Stimulated activated CD4-positive, alpha-beta T cell treated with anti-CD3 and anti-CD28 coated beads, TNF-alpha, amount 100 ng/mL, for 4 hours (primary cell): ENCODE measurements at places on chromosomes 11 and 22.

- no peak for DNase-seq
These were observed 36.0 kb downstream of the PRCP start for GRCh38 chr11:82864268-82864667.

- no peak for DNase-seq
These were observed 48.1 kb upstream of the DAGLA start for GRCh38 chr11:61632096-61632495.

GRCh38 chr11:15158351-15159015 is 43.8 kb downstream of the INSC start:
- no peak for DNase-seq

- no peak for DNase-seq
These were observed 17.3 kb upstream of the PANX2 start for GRCh38 chr22:50153056-50153755.

DNA sequence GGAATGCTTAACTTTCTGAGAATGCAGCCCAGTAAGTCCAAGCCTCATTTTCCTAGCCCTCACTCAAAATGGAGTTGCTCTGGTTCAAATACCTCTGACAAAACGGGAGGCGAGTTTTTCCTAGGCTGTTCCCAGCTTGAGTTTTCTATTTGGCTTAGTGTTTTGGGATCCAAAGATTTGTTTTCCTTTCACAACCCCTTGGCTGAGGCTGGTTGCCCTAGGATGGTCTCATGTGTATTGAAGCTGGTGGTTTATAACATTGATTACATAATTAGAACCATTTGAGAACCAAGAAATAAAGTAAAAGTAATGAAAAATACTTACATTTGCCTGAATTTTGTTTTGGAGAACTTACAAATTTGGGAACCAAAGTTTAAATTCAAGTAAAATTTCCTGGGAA is 611.1 kb upstream of the LUZP2 start:
- no peak for DNase-seq

DNA sequence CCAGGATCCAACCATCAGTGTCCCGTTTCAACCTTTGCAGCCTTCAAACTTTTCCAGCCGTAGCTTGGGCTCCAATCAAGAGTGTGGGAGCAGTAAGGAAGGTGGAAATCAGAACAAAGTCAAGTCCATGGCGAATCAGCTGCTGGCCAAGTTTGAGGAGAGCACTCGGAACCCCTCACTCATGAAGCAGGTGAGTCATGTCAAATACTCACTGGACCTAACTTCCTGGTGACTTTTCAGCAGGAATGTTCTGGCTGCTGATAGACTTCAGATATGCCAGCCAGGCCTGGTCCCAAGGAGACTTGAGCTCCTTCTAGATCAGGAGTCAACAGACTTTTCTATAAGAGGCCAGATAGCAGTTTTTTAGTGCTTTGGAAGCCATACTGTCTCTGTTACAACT is 129.0 kb downstream of the MICAL2 start:
- no peak for DNase-seq

DNA sequence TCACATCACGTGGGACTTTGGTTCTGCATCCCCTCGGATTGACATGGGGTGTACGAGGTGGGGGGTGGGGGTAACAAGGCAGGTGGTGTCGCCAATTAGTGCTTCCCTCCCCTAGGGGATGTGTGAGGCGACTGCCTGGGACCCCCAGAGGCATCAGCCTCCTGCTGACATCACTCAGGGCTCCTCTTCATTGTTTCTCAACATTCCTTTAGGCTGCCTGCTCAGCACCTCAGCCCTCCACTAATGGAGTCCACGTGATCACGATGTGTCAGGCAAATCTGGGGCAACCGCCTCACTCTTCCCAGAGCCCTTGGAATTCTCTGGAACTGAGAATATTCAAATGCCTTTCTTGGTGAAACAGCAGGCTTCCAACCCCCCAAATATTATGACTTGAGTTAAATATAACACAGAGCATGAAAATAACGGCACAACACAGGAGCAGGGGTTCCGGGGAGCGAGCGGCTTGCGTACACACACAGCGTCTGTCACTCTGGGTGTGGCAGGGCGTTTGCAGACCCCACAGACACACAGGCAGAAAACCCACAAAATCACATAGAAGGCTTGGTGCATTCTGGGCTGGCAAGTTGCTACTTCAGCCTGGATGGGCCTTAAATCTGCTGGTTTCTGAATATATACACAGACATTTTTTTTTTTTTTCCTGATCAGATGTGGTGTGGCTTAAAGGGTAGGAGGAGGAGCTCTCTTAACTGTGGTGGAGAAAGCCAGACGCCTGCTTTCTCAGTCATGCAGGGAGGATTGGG is 170.1 kb upstream of the CADM1 start:
- DNase-seq, result no peak

DNA sequence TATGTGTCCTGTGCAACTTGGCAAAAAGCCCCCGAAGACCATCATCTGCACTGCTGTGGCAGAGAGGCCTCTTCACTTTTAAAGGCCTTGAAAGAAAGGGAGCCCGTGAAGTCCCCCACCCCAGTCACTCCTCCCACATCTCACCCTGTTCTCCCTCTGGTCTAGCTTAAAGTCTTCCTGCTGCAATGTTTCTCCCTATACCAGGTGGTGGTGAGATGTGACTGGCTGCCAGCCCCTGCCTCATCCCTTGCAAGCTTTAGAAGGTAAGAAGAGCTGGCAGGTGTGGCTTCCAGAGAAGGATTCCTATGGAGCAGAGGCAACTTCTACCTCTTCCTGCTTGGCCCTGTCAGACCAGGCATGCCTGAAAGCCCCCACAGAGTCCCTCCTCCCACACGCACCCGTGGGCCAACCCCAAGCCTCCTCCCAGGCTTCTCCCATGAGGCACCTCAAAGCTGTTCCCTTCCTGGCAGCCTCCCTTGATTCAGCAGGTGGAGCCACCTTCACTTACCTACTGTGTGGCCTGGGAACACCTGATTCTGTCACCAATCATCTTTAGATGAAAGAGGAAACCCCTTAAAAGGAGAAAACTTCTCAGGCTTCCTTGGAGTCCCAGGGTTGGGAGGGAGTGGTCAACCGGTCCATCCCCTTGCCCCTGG is 4.0 kb upstream of the TRIM29 start:
- no peak for DNase-seq

- no peak for DNase-seq
These were observed 72.8 kb downstream of the LRRC32 start for GRCh38 chr11:76597533-76598425.

GRCh38 chr11:76329983-76330382 is 50.9 kb downstream of the THAP12 start:
- no peak for DNase-seq

GRCh38 chr11:130485983-130486382 is 37.5 kb downstream of the ADAMTS15 start:
- no peak for DNase-seq

DNA sequence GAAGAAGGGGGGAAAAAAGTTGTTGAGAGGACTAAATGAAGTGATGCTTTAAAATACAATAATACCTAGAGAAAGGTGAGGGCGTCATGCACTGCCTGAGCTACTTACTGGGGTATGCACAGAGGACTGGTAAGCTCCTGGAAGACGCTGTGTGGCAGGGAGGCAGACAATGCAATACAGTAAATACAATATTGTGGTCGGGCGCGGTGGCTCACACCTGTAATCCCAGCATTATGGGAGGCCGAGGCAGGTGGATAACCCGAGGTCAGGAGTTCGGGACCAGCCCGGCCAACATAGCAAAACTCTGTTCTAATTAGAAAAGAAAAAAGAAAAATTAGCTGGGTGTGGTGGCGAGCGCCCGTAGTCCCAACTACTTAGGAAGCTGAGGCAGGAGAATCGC is 683 bp upstream of the SYTL2 start:
- no peak for DNase-seq

- DNase-seq, result no peak
These were observed 29.2 kb downstream of the RNF169 start for GRCh38 chr11:74777877-74778276.

DNA sequence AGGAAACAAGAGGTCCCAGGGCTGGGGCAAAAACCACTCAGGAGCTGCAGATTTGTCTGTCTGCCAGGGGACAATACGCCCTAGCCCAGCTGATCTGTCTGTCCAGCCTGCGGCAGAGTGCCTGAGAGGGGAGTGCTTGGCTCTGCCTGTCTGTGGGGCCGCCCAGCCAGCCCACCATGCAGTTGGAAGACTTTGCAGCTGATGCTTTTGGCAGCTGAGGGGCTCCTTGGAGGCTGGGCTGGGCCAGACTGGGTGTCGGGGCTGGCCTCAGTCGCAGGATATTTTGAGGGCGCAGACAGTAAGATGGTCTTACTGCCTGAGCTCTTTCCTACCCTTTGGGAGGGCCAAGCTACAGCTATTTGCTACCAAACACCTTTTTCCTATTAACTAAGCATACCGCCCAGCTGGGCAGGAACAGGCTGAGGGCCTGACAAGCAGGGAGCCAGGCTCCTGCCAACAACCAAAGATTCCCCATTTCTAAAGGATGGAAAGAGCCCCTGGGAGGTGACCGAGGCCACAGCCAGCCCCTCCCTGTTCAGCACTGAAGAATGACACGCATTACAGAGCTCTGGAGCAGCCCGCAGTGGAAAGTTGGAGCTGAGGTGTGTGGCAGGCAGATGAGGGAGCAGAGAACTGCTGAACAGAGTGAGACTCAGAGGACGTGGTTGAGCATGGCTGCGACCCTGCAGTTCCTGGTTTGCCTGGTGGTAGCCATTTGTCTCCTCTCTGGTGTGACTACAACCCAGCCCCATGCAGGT is at the start of gene FAM180B:
TSS of gene FAM180B (plus strand) at position 581 of the 758 bp plus-strand sequence. CDS start at position 672, 91 bp downstream.
- no peak for DNase-seq

DNA sequence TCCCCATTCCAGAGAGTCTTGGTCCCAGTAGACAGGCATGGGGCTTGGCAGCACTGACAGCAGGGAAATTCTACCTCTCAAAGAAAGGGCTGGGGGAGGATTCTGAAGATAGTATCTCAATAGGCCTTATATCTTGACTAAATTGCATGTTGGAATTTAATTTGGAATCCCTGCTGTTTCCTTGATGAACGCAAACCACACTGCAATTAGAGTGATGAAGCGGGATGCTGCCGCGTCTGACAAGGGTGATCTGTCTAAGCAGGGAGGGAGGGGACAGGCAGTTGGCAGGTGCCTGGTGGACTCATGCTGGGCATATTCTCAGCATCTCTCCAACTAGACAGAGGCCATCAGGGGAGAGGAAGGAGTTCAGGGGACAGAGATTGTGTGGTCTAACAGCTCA is 48.4 kb downstream of the COMMD9 start:
- no peak for DNase-seq

DNA sequence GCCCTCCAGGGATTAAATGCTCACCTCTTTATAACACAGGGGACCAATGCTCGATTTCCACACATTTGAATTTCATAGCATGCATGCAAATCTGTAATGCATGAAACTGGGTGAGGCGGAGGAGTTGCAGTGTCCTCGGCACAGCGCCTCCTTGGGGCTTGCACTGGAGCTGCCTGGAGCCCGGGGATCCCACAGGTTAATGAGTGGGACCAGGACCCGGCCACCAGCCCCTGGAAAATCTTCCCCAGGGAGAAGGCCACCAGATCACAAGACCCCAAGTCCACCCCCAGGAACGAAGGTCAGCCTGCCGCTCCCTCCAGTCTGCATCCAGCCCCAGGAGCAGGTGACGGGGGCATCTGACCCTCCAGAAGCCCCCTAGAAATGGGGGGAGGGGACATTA is 119.1 kb downstream of the MN1 start:
- no peak for DNase-seq

DNA sequence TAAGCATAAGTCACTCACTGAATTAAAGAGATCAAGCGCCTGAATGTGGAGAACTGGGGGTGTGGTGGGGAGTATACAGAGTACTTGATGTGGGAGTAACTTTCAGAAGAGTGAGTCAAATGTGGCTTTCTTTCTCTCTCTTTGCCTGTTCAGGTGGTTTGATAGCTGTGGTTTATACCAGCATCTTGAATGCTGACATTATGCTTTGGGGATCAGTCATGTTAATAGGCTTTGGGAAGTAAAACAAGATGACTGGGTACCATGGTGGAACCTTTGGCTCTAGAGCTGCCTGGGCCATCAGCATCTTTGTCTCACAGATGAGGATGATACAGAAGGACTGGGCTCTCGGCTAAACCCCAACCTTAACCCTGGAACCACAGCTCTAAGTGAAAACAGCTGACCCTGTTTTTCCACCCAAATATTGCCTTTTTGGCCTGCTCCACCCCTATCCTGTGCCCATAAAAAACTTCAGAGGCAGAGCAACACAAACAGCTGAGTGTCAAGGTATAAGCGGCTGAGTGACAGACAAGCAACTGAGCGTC is 58.2 kb upstream of the GNAZ start:
- no peak for DNase-seq

DNA sequence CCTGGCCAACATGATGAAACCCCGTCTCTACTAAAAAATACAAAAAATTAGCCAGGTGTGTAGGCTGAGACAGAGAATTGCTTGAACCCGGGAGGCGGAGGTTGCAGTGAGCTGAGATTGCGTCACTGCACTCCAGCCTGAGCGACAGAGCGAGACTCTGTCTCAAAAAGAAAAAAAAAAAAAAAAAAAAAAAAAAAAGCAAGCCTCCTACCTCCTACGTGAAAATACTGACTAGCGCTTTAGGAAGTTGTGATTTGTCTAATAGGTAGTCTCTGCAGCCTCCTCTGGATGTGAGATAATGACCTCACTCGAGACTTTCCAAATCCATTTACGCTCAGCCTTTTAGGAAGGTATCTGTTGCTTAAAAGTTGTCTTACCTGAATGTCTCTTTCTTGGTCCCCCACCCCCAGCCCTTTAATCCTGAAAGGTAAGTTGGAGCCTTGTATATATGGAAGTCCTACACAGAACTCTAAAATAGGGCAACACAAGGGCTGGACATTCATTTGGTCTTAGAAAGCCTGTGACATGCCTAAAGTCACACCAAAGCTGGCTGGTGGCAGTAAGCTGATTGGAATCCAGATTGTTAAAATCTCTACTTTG is 5.5 kb downstream of the SEPTIN3 start:
- DNase-seq, result no peak

DNA sequence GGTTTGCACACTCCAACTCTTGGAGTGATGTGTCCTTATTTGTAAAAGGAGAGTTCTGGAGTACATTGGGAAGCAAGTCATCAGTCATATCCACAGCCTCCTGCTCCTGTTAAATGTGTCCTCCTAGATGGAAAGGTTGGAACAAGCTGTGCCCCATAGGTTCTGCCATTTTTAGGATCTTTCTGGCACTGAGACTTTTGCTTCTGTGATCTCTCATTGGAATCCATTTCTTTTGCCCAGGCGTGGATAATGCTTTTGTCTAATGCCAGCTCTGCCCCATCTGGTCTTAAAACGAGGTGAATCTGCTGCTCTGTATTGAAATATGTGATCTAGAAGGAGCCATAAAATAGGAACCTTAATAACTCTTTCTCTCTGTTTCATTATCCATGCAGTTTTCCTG is 66.4 kb downstream of the ZBTB16 start:
- no peak for DNase-seq
